ENCODE measurements at places on chromosomes 3 and 15.
A peak's percentile ranks its signal among the peaks of the same experiment; 100 is the strongest.

- no peaks in the 10 kb centered on the region for H3K36me3 ChIP-seq
- H3K27ac ChIP-seq, result no peak overlapping the region
- H3K4me1 ChIP-seq, result no peaks in the 10 kb centered on the region
- no peak for DNase-seq
- H3K27me3 ChIP-seq, result no peaks in the 10 kb centered on the region
Measured at GRCh38 chr3:55235416-55235815, 251.7 kb downstream of the WNT5A start.

DNA sequence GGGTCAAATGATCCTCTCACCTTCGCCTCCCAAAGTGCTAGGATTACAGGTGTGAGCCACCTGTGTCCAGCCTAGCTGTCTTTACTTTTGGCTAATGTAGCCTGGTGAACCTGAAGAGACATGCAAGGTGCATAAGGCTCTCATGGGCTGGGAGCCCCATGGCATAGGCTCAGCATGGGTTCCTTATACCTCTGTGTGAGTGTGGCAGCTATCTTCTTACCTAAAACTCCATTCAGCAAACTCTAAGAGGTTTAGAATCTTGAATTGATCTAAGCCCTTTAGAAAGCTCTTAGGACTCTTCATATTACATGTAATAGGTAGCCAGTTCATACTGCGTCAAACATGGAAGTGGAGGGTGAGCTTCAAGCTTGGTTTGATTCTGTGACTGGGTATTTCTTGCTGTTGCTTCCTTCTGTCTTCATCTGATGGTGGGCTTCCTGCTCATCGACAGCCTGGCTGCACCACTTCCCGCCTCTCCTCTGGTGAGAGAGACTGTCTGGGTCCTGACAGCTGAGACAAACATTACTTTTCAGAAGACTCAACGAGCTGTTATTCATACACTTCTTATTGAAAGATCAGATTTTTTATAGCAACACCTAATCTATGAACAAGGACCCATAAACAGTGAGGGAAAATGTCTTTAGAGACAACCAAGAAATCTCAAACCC, 19.2 kb upstream of the TKT start:
- H3K36me3 ChIP-seq, result no peaks in the 10 kb centered on the region
- peaks cover 12% of the 10 kb centered on the region for H3K4me1 ChIP-seq
- H3K27ac ChIP-seq, result no peak overlapping the region
- peaks cover 2% of the 10 kb centered on the region for H3K27me3 ChIP-seq

DNA sequence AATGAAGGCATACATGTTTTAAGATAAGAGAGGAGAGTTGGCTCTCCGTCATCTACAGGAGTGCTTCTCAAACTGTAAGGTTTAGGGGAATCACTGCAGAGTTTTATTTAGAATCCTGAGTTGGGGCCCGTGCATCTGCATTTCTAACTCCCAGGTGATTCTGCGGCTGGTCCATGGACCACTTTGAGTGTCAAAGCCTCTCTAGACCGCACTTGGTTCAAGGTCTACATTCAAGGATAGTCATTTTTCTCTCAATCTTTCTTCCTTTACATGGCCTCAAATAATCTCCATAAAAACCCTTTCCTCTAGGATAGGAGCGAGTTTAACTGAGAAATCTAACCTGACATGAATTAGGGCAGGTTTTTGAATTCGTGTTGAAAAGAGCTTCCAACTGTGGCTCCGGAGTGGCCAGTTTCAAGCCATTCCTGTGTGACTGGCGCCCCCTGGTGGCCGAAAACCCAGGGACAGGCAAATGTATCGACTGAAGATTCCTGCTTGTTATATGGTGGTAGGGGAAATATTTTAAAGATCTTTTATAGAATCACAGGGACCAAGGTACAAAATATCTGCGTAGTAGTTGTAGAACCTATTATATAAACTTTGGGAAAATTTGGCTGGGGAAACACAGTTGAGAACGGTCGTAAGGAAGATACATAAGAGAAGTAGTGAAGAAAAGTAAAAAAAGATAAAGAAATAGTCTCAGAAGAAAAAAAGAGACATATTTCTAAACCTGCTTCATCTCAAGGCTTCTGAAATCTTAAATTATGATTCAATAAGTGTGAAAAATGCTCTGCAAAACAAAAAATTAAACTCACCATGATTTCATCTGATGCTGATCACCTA, 11.9 kb downstream of the GABRR3 start:
- no peak overlapping the region for H3K27ac ChIP-seq
- DNase-seq, result peak; percentile 80
- H3K4me3 ChIP-seq, result no peak overlapping the region
- H3K27me3 ChIP-seq, result no peaks in the 10 kb centered on the region
- H3K36me3 ChIP-seq, result peaks cover 2% of the 10 kb centered on the region
- peaks cover 24% of the 10 kb centered on the region for H3K4me1 ChIP-seq

GRCh38 chr3:33441225-33441976, 1.2 kb upstream of the UBP1 start:
- H3K4me1 ChIP-seq, result peaks cover 47% of the 10 kb centered on the region
- H3K4me3 ChIP-seq, result peak overlapping the region; percentile 100
- H3K27ac ChIP-seq, result peak overlapping the region; percentile 100
- peaks cover 11% of the 10 kb centered on the region for H3K36me3 ChIP-seq

GRCh38 chr3:172869368-172869771, 118.8 kb downstream of the ECT2 start:
- no peak overlapping the region for H3K27ac ChIP-seq
- H3K4me1 ChIP-seq, result no peaks in the 10 kb centered on the region
- no peak for DNase-seq
- no peak overlapping the region for H3K4me3 ChIP-seq

DNA sequence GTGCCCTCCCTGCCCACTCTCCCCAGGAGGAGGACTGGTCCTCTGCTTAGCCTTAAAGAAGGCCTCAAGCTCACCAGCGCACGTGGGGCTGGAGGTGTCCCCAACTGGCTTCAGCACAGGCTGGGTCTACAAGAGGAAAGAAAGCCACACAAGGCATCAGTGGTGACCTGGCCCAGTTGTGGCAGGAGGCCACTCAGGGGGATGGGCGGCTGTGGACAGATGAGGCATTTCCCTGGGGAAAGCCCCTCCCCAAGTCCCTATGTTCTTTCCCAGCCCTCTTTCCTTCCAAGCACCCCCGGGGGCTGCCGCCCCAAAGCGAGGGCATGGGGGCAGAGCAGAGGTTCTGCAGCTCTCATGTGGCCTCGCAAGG, 155.2 kb upstream of the TLE3 start:
- no peak overlapping the region for H3K27ac ChIP-seq
- DNase-seq, result no peak
- H3K4me1 ChIP-seq, result peaks cover 4% of the 10 kb centered on the region
- no peak overlapping the region for H3K4me3 ChIP-seq
- no peaks in the 10 kb centered on the region for H3K36me3 ChIP-seq

GRCh38 chr3:140580746-140581145, 97.1 kb upstream of the TRIM42 start:
- peaks cover 6% of the 10 kb centered on the region for H3K27me3 ChIP-seq
- no peak overlapping the region for H3K4me3 ChIP-seq
- H3K36me3 ChIP-seq, result no peaks in the 10 kb centered on the region
- H3K4me1 ChIP-seq, result no peaks in the 10 kb centered on the region
- H3K27ac ChIP-seq, result no peak overlapping the region

GRCh38 chr15:98694161-98694560, 45.8 kb downstream of the IGF1R start:
- no peaks in the 10 kb centered on the region for H3K27me3 ChIP-seq
- H3K27ac ChIP-seq, result no peak overlapping the region
- no peaks in the 10 kb centered on the region for H3K36me3 ChIP-seq
- peaks cover 11% of the 10 kb centered on the region for H3K4me1 ChIP-seq
- DNase-seq, result no peak
- H3K4me3 ChIP-seq, result no peak overlapping the region

DNA sequence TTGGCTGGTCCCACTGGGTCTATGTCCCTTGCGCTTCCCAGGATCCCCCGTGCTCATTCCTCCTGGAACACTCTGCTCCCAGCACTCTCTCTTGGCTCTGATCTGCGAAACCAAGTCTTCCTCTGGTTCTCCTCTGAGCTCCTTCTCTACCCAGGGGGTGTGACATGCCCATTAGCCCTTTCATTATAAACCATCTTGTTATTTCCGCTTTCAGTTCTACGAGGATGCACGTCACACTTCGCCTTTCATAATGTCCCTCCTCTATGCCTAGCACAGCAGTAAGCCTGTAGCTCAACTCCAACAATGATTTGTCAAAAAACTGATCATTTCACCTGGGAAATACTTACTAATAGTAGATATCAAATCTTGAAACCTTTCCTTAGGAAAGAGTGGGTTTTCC, 52.0 kb upstream of the RAD18 start:
- no peak overlapping the region for H3K27ac ChIP-seq
- DNase-seq, result no peak
- no peaks in the 10 kb centered on the region for H3K27me3 ChIP-seq
- H3K36me3 ChIP-seq, result no peaks in the 10 kb centered on the region
- no peak overlapping the region for H3K4me3 ChIP-seq

DNA sequence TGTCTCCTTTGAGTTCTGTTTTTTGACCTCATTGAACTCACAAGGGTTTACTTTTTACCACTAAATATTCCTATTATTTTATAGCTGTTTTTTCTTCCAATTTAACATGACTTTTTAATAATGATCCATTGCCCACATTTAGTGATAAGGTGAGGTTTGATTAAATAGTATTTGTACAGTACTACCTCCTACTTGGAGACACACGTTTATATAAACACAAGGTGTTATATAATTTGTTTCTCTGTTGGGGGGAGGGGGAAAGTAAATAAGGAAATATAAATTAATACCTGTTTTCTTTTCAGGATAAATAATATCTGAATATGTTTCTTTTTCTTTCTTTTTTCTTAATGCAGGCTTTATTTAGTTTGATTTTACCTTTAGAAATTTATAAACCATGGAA, 281.3 kb downstream of the LPP start:
- H3K4me1 ChIP-seq, result peaks cover 58% of the 10 kb centered on the region
- H3K27me3 ChIP-seq, result no peaks in the 10 kb centered on the region
- H3K36me3 ChIP-seq, result peaks cover 17% of the 10 kb centered on the region
- no peak overlapping the region for H3K4me3 ChIP-seq
- no peak for DNase-seq

DNA sequence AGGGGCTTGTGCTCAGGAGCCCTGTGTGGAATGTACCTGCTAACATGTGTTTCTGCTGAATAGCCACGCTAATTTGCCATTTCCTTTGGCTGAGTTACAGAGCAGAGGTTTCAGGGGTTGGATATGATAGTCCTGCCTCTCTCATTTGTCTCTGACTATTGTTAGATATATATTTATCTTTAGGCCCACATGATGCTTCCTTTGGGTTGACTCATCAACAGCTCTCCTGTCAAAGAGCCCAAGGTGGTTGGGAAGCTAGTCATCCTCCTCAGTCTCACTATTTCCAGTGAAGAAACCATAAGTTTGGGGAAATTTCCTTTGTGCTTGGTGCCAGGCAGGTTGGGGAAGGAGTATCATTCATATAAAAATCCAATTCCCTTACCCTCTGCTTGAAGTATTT, 1194.6 kb downstream of the ZPLD1 start:
- no peak overlapping the region for H3K4me3 ChIP-seq
- no peaks in the 10 kb centered on the region for H3K4me1 ChIP-seq
- no peak overlapping the region for H3K27ac ChIP-seq
- no peaks in the 10 kb centered on the region for H3K36me3 ChIP-seq

DNA sequence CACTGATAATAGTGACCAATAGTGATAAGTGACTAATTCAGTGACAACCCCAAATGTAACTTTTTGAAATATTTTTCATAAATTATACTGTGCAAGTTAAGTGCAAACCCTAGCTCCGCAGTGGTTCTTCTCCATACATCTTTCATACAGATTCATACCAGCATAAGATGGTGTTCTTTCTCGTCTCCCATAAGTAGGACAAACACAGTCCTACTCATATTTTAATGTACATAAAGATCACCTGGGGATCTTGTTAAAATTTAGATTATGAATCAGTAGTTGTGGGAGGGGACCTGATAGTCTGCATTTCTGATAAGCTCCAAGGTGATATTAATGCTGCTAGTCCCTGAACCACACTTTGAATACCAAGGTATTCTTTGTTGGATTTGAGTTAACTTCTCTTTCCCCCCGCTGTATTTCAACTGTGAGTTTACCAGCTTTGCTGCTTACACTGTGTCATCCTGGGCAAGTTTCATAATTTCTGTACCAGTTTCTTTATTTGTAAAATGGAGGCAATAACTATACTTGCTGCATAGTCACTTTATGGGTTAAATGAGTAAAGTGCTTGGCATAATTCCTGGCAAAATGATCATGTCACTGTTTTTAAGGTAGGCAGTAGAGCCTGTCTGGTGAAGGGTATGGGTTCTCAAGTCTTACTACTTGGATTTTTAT, 34.7 kb upstream of the C3orf38 start:
- no peak for DNase-seq
- H3K36me3 ChIP-seq, result peaks cover 28% of the 10 kb centered on the region
- no peaks in the 10 kb centered on the region for H3K27me3 ChIP-seq
- H3K4me3 ChIP-seq, result no peak overlapping the region
- no peak overlapping the region for H3K27ac ChIP-seq
- H3K4me1 ChIP-seq, result peaks cover 19% of the 10 kb centered on the region

DNA sequence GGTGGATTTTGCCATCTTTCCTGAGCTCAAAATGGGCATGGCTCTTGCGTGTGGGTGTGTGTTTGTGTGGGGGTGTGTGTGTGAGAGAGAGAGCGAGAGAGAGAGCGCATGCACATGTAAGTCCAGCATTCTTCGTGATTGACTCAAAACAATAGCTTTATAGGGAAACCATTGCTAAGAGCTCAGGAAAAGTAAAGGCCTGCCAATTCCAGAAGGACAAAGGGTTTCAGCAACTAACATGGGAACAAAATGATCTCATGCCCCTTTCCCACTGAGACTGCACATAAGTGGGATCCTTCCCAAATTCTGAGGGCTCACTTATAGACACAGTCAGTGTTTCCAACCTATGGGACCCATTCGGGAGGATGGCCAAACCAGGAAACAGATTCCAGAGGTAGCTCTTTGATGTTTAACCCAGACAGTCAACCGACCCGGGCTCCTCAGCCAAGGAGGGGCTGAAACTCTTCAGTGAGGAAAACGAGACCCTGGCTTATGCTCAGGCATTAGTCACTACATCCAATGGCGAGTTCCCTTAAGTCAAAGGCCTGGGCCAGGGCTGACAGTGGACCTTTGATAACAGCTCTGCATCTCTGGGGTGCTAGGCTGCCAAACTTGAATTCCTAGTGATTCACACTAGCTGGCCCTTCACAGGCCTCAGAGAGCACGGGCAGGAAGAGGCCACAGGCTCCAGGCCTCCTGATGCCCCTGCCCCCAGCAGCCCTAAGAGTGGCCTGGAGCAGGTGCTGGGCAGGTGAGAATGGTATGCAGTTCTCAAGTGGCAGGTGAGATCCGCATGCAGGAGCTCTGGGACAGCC, 305.0 kb upstream of the C2CD4B start:
- no peaks in the 10 kb centered on the region for H3K4me1 ChIP-seq
- no peaks in the 10 kb centered on the region for H3K36me3 ChIP-seq
- H3K27me3 ChIP-seq, result no peaks in the 10 kb centered on the region

- DNase-seq, result no peak
- no peaks in the 10 kb centered on the region for H3K4me1 ChIP-seq
- H3K4me3 ChIP-seq, result no peak overlapping the region
- peaks cover 8% of the 10 kb centered on the region for H3K27me3 ChIP-seq
- no peaks in the 10 kb centered on the region for H3K36me3 ChIP-seq
Measured at GRCh38 chr3:135917076-135917475, 48.5 kb upstream of the PPP2R3A start.

GRCh38 chr3:42441791-42442190, 31.4 kb upstream of the LYZL4 start:
- peaks cover 2% of the 10 kb centered on the region for H3K27me3 ChIP-seq
- H3K4me3 ChIP-seq, result no peak overlapping the region
- H3K4me1 ChIP-seq, result no peaks in the 10 kb centered on the region
- H3K27ac ChIP-seq, result no peak overlapping the region
- DNase-seq, result no peak
- no peaks in the 10 kb centered on the region for H3K36me3 ChIP-seq
